ENCODE measurements at places on chromosomes 1 and 21.

GRCh38 chr1:167563579-167564246 is 10.2 kb upstream of the CREG1 start:
- peak; percentile 9 for DNase-seq

DNA sequence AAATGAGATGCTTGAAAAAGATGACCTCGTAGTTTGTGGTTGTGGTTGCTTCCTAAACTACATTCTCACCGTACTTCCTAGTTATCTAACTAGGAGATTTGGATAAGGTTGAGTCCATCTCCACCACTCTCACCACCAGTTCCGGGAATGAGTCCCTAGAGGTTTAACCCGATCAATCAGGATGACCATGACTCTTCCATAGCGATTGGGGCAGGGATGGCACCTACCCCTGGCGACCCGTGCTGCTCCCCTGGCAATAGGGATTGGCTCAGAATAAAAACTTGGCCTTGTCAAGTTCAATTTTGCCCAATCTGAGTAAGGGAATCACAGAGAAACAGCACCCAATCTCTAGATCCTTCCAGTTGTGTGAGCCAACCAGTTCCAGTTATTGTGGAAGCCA is 2.7 kb upstream of the MIS18A start:
- no peak for DNase-seq

DNA sequence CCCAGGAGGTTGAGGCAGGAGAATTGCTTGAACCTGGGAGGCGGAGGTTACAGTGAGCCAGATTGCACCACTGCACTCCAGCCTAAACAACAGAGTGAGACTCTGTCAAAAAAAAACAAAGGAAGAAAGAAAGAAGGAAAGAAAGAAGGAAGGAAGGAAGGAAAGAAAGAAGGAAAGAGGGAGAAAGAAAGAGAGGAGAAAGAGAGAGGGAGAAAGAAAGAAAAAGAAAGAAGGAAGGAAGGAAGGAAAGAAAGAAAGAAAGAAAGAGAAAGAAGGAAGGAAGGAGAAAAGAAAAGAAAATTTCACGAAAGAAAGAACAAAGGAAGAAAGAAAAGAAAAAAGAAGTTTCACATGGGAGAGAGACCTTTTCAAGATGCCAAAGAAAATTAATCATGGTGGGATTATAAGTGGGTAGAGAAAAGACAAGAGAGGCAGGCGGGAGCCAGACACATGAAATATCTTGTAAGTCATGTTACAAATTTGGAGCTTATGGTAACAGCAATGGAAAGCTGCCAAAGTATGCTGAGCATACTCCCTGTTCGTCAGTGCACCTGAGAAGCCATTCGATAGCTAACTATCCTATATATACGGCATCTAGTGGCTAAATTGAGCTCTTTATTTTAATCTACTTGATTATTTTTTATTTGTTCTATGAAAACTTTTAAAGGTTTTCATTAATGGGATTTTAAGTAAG is 41.3 kb upstream of the TNFSF4 start:
- no peak for DNase-seq

- DNase-seq = no peak
Observed at GRCh38 chr1:39262802-39263201, 58.3 kb downstream of the MACF1 start.

DNA sequence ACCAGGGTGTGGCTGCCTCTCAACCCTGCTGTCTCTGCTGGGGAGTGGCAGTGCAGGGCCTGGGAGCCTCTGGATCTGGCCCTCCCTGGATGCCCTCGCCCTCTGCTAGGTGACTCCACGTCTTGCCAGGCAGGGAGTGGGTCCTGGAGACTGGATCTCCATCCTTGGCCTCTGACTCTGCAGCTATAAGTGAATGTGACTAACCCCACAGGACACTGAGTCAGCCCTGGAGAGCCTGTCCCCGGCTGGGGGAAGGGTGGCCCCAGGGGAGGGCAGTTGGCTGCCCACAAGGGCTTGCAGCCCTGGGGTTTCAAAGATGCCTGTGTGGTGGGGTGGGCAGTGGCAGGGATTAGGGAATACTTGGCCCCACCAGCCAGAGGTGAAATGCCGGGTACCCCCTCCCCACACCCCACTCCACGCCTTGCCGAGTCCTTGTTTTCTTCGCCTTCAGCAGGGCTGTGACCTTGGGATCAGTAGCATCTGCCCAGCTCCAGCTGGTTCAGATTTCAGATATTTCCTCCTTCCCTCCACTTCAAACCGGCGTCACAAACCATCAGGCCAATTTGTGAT is 1.9 kb upstream of the MYBPH start:
- DNase-seq = peak; percentile 14

GRCh38 chr21:17725339-17725738 is 93.8 kb downstream of the C21orf91 start:
- DNase-seq = no peak

DNA sequence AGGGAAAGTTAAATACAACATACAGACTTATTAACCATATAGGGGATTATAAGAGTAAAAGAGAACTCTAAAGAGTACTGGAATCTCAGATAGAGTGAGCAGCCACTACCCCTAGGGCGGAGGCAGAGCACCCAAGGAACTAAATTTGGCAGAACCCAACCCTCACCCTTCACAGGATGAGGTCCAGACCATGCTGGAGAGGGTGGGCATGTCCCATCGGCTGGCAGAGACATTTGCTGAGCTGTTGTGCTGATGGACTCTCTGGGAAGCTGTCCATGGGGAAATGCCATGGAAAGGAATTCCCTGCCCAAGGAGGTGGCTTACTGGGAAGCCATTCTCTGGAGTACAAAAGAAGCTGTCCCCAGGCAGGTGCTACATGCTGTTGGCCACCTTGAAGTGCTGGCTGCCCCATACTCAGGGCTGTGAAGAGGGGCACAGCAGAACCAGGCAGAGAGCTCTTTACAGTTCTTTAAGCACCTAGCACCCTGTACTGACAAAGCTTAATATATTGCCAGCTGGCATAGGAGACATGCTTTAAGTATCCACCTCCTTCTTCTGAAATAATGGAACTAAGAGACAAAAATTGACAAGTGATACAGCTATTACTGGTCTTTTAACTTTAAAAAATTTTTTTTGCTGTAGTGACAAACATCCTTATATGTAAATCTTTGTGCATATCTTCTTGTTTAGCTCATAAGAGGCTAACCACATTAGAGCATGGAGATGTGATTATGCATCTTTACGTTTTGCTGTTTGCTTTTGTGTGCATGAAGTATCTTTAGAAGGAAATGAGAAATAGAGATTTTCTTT is 29.6 kb downstream of the TSNAX start:
- DNase-seq = no peak

GRCh38 chr1:38308780-38309179 is 262.2 kb upstream of the POU3F1 start:
- DNase-seq = no peak

DNA sequence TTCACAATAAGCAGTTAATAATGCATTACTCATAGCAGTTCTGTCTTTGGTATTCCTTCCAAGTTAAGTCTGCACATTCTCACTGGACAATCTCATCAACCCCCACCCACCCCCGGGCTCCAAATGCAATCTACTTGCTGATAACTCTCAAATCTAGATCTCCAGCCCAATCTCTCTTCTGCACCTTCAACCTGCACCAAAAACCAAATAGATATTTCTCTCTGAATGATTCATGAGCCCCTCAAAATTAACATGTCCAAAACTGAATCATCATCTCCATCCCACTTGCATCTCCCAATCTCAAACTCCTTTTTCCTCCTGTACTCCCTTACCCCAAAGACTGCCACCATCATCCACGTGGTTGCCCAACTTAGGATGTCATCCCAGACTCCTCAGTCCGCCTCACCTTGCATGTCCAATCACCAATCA is 2.7 kb downstream of the DOCK7 start:
- DNase-seq = no peak

DNA sequence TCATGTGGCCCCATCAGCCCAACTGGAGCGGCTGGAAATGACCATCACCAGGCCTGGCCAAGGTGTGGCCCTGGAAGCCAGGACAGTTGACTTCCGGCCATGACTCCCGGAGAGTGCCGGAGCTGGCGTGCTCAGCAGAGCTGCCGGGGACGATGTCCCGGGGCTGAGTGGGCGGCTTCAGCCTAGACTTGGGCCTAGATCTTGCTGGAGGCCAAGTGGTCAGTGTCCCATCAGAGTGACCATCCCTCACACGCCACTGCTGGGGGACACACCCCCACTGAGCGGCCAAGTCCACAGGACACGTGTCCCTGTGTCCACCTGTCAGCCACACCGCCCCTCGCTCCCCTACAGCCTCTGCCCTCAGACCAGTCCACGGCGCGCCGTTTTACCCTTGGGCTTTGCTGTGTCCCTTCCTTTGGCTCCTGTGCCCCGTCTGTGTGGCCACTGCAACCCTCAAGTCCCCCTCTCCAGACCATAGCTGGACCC is 4.0 kb downstream of the FAAP20 start:
- no peak for DNase-seq

DNA sequence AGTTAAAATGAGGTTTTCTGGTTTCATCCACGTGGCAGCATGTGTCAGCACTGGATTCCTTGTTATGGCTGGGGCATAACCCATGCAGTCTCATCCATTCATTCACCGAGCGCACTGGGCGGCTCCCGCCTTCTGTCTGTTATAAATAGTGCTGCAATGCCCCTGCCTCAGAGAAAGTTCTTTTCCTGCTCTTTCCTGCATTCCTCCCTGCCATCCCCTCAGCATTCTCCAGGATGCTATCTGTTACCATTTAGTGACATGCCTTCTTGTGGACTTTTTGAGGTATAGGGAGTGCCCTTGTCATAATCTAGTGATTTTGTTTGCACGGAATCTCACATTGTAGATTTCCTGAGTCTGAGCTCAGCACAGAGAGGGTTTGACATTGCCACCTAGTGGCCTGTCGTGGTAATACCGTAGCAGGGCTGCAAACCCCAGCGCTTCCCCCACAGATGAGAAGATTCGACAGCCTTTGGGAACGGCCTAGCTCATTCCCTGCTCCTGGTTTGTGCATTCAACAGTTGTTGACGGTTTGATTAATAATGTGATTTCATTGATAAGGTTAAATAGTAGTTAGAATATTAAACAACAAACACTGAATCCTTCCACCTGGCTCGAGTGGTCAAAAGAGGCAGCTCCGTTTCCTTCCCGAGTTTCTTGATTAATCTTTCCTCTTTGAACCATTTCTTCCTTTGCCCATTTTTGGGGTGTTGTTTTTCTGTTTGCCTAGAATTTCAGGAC is 46.3 kb downstream of the UMODL1 start:
- peak; percentile 87 for DNase-seq

DNA sequence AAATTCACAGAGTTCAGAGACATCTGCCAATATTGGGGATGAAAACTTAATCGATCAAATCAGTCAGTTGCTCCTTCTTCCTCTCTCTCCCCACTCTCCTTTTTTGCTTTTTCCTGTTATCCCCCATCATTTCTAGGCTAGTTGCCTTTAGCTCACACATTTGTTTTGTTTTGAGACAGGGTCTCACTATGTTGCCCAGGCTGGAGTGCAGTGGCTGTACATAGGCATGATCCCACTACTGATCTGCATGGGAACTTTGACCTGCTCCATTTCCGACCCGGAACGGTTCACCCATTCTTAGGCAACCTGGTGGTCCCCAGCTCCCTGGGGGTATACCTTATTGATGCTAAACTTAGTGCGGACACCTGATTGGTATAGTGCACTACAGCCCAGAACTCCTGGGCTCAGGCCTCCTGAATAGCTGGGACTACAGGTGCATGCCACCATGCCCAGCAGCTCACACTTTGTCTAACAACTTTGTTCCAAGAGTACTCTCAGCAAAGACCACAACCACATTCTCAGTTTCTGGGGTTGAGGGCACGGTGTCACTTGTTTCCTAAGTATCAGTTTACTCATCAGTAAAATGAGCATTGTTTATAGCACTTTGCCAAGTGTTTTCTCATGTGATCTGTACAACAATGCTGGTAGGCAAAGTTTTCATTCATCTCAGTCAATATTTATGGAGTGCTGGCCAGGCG is 6.7 kb upstream of the ELOA start:
- DNase-seq = no peak

- no peak for DNase-seq
Observed at GRCh38 chr1:30410153-30410851, 313.1 kb downstream of the MATN1 start.

DNA sequence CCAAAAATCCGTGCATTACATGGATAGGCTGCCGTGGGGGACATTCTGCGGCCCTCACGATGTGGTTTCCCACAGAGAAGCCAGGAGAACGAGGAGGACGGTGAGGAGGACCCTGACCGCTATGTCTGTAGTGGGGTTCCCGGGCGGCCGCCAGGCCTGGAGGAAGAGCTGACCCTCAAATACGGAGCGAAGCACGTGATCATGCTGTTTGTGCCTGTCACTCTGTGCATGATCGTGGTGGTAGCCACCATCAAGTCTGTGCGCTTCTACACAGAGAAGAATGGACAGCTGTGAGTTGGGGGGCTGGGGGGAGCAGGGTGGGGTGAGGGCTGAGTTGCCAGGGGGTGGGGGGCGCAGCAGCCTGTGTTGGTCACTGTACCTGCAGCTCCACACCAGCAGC is 13.2 kb downstream of the PSEN2 start:
- no peak for DNase-seq

DNA sequence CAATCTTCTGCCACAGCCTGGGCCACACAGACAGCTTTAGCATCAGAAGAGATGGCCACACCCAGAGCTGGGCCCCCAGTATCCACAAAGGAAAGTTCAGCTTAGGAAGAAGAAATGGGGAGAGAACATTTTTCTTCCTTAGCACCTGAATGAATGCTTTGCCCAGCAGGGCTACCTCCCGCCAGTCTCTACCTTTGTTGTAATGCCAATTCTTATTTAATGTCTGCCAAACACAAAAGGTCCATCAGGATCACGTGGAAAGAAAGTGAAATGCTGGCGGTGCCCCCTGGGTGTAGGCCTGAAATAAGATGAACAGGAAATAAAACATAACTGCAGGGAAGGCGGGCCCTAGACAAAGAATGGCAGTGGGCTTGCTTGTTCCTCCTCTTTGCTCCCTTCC is 125.6 kb downstream of the CACNA1E start:
- DNase-seq = no peak

- DNase-seq = no peak
Observed at GRCh38 chr21:37232274-37233018, 34.7 kb downstream of the VPS26C start.

GRCh38 chr1:201025571-201026002 is 2.1 kb upstream of the KIF21B start:
- DNase-seq = peak; percentile 61

- DNase-seq = no peak
Observed at GRCh38 chr1:7374563-7375160, 396.4 kb upstream of the VAMP3 start.

- DNase-seq = peak; percentile 64
Observed at GRCh38 chr1:230120921-230121381, 53.9 kb downstream of the GALNT2 start.

DNA sequence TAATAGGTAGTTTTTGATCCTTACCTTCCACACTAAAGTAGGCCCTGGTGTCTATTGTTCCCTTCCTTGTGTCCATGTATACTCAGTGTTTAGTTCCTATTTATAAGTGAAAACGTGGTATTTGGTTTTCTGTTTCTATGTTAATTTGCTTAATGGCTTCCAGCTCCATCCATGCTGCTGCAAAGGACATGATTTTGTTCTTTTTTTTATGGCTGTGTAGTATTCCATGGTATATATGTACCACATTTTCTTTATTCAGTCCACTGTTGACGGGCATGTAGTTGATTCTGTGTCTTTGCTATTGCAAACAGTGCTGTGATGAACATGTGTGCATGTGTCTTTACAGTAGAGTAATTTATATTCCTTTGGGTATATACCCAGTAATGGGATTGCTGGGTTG is 20.8 kb downstream of the PRCC start:
- no peak for DNase-seq

GRCh38 chr1:110243574-110243973 is 33.5 kb downstream of the KCNC4 start:
- DNase-seq = no peak

All from dermis blood vessel endothelial cell (primary cell).